ENCODE measurements at places on chromosomes 1 and 21. TPM values are rescaled to one million over a fixed set of nuclear protein-coding genes. Genes with fewer than 3 reads are reported as not detected.
A peak's percentile ranks its signal among the peaks of the same experiment; 100 is the strongest.

DNA sequence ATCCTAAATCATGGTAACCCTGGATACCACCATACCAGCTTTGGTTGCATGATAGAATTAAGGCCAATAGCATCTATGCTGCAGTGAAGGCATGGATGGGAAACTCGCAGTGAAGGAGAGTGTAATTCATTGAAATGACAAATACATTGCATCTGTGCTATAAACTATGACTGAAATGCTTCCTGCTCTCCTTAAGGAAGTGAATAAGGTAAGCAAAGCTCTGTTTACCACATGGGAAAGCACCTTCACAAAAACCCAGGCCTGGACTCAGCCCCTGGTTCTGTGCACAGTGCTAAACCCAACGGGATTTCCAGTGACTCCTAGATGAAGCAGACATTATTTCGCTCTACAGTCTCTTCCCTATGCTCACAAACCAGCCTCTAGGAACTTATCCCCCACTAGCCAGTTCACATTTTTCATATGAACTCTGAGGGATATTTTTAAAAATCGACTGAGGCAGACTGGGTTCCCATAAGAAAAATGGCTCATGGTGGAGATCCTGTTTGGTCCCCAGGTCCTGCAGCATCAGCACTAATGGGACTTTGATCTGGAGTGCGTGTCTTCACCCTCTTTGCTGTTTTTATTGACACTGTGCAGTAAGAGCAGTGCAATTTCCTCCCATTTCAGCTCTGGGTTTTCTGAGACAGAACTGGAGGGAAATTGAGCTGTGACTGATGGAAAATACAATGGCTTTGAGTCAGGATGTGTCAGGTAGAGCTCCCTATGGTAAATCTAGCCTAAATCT is 362.7 kb downstream of the SIPA1L2 start:
- H3K27ac ChIP-seq = no peak overlapping the region
- H3K4me3 ChIP-seq = no peak overlapping the region
- no peaks in the 10 kb centered on the region for H3K27me3 ChIP-seq
- no peak for DNase-seq
- peaks cover 1% of the 10 kb centered on the region for H3K4me1 ChIP-seq

DNA sequence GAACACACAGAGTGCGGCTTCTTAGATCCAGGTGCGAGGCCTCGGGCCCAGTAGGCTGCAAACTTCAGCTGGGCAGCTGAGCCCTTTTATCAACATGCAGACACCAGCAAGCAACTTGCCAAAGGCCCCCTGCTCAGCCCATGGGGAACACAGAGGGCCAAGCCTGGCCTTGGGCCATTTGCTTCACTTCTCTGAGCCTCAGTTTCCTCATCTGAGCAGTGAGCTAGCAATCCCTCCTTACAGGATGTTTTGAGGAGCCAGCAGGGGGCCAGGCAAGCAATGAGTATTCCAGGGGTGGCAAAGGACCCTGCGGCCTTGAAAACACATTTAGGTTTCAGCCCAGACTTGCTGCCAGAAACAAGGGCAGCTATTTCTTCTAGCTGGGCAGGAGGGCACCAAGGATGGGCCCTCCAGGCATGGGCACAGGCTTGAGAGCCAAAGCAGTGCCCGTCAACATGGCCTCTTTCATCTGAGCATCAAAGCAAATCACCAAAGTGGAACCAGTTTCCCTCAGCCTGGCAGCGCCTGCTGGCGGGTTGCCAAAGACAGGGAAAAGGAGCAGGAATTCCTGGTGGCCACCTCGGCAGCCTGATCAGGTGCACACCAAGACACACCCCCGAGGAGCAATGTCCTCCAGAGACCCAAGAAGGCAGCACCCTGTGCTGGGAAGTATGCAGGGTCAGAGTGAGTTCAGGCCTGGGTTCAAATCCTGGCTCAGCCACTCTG is 1.4 kb downstream of the MATN1 start:
- no peaks in the 10 kb centered on the region for H3K36me3 ChIP-seq
- DNase-seq = no peak
- H3K4me1 ChIP-seq = no peaks in the 10 kb centered on the region
- no peak overlapping the region for H3K27ac ChIP-seq
- H3K27me3 ChIP-seq = no peaks in the 10 kb centered on the region
- H3K4me3 ChIP-seq = no peak overlapping the region

DNA sequence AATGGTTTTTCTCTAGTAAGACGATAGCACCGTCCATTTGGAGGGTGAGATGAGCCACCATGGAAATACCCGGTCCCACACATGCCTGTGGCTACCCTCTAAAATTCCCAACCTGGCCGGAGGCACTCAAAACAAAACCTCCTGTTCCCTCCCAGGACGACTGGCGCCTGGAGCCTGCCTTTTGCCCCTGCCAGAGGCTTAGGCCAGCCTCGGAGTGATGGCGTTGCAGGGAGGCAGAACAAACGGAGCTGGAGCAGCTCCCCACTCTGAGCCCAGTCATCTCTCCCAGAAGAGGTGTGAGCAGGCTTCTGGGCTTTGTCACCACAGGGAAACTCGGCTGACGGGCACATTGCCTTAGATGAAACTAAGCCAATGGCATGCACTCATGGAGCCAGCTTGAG is 213.7 kb upstream of the HOOK1 start:
- no peak overlapping the region for H3K4me3 ChIP-seq
- H3K4me1 ChIP-seq = no peaks in the 10 kb centered on the region
- H3K27me3 ChIP-seq = no peaks in the 10 kb centered on the region
- no peak for DNase-seq

- H3K4me3 ChIP-seq = no peak overlapping the region
- peaks cover 2% of the 10 kb centered on the region for H3K36me3 ChIP-seq
- H3K27ac ChIP-seq = no peak overlapping the region
- H3K4me1 ChIP-seq = peaks cover 18% of the 10 kb centered on the region
- DNase-seq = no peak
- no peaks in the 10 kb centered on the region for H3K27me3 ChIP-seq
Observed at GRCh38 chr1:155847823-155848529, 9.0 kb downstream of the GON4L start.

DNA sequence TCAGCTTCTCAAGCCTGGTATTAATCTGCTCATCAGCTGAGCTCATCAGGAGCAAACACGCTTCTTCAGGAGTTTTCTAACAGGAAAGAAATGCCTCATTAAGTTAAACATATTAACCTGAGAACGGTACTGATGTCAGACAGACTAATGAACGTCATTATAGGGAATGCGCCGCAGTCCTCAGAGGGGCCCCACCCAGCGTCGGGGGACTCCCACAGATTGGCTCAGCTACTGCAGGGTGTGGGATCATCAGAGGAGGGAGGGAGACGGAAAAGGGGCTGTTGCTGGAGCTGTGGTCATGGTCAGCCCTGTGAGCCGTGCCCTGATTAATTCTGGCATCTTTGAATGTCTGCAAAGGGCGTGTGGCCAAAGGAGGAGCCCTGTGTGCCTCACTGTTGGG is 348.5 kb downstream of the PTPRU start:
- DNase-seq = no peak
- no peak overlapping the region for H3K4me3 ChIP-seq
- no peaks in the 10 kb centered on the region for H3K36me3 ChIP-seq

DNA sequence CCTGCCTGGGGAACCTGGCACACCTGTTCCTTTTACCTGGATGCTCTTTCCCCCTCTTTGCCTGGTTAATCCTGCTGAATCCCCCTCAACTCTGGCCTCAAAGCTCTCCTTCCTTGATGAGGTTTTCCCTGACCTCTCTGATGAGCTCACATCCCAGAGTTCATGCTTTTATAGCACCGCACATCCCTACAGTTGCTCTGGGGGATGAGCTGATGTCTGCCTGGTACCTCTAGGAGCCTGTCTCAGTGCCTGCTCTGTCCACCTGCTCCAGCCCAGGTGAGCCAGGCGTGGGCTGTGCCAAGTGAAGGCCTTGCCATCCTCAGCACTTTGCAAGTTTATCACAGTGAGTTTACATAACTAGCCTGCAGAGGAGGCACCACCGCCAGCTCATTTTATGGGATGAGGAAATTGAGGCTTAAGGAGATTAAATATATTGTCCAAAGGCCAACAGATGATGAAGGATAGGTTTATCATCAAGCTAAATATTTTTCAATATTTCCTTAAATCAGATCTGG is 58.6 kb upstream of the TMPRSS2 start:
- no peak for DNase-seq
- H3K4me3 ChIP-seq = no peak overlapping the region
- no peaks in the 10 kb centered on the region for H3K4me1 ChIP-seq
- H3K36me3 ChIP-seq = no peaks in the 10 kb centered on the region
- H3K27ac ChIP-seq = no peak overlapping the region

- DNase-seq = no peak
- no peak overlapping the region for H3K27ac ChIP-seq
- no peaks in the 10 kb centered on the region for H3K27me3 ChIP-seq
- H3K4me1 ChIP-seq = no peaks in the 10 kb centered on the region
Observed at GRCh38 chr21:46401186-46401910, 57.3 kb upstream of the DIP2A start.

Gene RIIAD1
- total RNA-seq = not detected

- peak overlapping the region; percentile 91 for H3K27ac ChIP-seq
- no peaks in the 10 kb centered on the region for H3K36me3 ChIP-seq
- peak overlapping the region; percentile 67 for H3K4me3 ChIP-seq
- no peak for DNase-seq
- H3K4me1 ChIP-seq = peaks cover 29% of the 10 kb centered on the region
Observed at GRCh38 chr1:226408285-226409184, 642 bp upstream of the PARP1 start.

DNA sequence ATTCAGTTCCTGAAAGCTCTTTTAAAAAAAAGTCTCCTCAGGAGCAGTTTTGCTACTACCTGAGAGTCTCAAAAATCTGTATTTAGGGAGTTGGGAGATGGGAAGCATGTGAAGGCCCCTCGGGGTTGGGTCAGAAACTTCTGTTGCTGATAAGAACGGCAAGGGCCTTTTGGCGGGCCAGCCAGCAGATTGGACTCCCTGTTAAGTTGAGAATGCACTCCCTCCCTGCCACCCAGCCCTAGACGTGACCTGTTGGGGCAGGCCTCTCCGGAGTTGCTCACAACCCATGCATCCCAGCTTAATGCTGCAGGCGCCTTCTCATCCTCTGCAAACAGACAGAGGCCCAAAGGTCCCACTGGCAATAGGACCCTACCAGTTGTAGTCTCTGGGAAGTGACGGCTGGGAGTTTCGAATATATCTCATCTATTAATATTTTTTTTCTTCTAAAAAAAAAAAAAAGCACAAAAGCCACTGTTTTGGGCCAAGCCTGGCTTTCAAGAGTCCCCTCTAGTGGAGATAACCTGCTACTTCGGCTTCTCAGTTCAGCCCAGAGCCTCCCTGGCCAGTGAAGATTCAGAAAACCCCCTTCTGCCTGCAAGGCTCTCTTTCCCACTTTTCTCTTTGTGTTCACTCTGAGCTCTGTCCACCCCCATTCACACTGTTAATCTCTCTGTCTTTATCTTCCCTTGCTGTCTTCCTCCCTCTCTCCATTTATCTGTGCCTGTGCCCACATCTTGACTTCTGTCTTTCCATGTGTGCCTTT is 5.3 kb downstream of the PLXNA2 start:
- H3K4me1 ChIP-seq = peaks cover 68% of the 10 kb centered on the region
- DNase-seq = no peak
- H3K36me3 ChIP-seq = no peaks in the 10 kb centered on the region
- no peak overlapping the region for H3K27ac ChIP-seq

Gene MORN1
- total RNA-seq = 8.7 TPM

DNA sequence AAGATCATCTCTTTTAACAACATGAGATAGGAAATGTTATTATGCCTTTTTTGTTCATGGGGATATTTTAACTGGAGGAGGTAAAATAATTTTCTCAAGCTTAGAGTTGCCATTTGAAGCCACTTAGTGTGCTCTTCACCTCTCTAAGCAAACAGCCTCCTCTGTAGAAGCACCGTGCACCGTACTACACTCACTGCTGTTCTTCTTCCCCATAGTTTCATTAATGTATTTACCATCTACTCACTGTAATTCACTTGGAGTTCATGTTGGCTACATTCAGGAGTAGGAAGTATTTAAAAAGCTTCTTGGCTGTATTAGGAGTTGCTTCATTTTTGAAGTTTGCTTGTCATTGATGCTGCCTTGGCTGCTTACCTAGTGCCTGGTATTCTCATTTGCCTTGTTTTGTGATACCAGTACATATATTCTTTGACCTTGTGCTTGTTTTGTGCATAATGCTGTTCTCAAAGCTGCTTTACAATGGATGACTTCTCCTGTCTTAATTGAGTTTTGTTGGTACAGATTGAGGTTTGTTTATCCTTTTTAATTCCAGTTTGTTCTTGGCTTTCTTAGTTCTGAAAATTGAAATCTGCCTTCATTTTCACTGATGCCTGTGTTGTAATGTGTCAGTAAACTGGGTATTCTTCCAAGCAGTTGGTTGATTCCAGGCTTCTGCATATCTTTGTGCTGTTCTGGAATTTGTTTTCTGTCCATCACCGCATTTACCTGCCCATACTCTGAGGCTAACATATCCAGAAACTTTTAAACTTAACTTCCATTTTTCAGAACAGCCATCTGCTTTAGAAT is 240.4 kb downstream of the HMCN1 start:
- no peak overlapping the region for H3K4me3 ChIP-seq
- DNase-seq = no peak
- no peaks in the 10 kb centered on the region for H3K27me3 ChIP-seq
- H3K27ac ChIP-seq = no peak overlapping the region

Gene S100A16
- total RNA-seq = 101 TPM

Gene RGSL1
- total RNA-seq = not detected

- peaks cover 18% of the 10 kb centered on the region for H3K4me1 ChIP-seq
- H3K36me3 ChIP-seq = no peaks in the 10 kb centered on the region
- H3K27ac ChIP-seq = peak overlapping the region; percentile 92
- H3K27me3 ChIP-seq = no peaks in the 10 kb centered on the region
- no peak for DNase-seq
Observed at GRCh38 chr1:25996966-25997827, 666 bp downstream of the PAFAH2 start.

- DNase-seq = no peak
- no peaks in the 10 kb centered on the region for H3K4me1 ChIP-seq
- no peak overlapping the region for H3K4me3 ChIP-seq
- peaks cover 38% of the 10 kb centered on the region for H3K27me3 ChIP-seq
Observed at GRCh38 chr1:54800041-54800898, 853 bp downstream of the TTC22 start.

Gene RNF19B
- total RNA-seq = 13.9 TPM

DNA sequence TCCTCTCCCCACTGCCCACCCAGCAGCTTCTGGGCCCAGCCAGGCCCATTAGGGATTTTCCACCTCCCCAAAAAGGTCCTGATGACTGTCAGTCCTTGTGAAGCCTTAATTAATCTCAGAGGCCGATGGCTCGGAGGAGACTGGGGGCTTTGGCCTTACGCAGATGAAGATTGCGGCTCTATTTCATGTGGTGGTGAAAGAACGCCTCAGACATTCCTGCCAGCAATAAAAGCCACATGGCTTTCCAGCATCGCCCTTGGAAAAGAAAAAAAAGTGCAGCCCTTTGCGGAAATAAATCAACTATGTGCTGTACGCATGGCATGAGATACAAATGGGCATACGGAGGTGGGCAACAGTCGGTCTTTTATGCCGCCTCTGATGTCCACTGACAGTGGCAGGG is 6.6 kb upstream of the RUNX3 start:
- no peak overlapping the region for H3K27ac ChIP-seq
- no peak overlapping the region for H3K4me3 ChIP-seq
- no peaks in the 10 kb centered on the region for H3K36me3 ChIP-seq
- H3K27me3 ChIP-seq = peaks cover 5% of the 10 kb centered on the region
- no peaks in the 10 kb centered on the region for H3K4me1 ChIP-seq
- DNase-seq = no peak
